A549 treated with GW870086 at 1 μM for 4 hours (cell line): ENCODE measurements at places on chromosomes 11 and 22. TPM values are rescaled to one million over a fixed set of nuclear protein-coding genes. Genes with fewer than 3 reads are reported as not detected.

APOC3 gene
- total RNA-seq: not detected in 5 replicates

ART1 gene
- 0.10 TPM in 1 of 5 replicates, not detected in the others for total RNA-seq

KCTD17 gene
- 19.3 to 28.7 TPM (median 27.2 TPM) in 5 replicates for total RNA-seq

KCNE3 gene
- 0.20 TPM in 1 of 5 replicates, not detected in the others for total RNA-seq

MMP11 gene
- 0.21 to 0.50 TPM (median 0.36 TPM) in 5 replicates for total RNA-seq

CBLIF gene
- not detected in 5 replicates for total RNA-seq

HEPHL1 gene
- total RNA-seq: not detected in 5 replicates
